D721Med (cell line): ENCODE measurements at places on chromosomes 7 and 10.

DNA sequence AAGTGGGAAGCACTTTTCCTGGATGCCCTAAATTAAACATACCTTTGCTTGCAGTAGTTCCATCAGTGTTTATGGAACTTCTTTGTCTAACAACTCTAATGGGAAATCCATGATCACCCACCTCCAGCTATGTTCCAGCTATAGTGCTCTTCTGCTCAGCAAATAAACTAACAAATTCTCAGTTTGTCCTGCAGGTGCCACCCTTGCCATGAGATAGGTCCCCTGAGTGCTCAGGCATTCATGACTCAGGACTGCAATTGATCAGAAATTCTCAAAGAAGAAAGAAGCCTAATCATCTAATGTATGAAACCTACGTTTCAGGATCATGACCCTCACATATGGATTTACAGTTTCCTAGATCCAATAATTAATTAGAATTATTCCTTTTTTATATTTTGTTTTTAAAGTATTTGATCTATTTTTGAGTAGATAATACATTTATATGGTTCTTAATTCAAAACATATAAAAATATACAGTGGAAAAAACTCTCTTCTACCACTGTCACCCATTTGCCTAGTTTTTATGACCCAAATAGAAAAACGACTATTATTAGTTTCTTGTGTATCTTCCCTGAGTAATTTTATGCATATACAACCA is 48.7 kb upstream of the DYNC1I1 start:
- no peak for DNase-seq

- DNase-seq = no peak
Measured at GRCh38 chr7:157497744-157498651, 161.2 kb downstream of the DNAJB6 start.

DNA sequence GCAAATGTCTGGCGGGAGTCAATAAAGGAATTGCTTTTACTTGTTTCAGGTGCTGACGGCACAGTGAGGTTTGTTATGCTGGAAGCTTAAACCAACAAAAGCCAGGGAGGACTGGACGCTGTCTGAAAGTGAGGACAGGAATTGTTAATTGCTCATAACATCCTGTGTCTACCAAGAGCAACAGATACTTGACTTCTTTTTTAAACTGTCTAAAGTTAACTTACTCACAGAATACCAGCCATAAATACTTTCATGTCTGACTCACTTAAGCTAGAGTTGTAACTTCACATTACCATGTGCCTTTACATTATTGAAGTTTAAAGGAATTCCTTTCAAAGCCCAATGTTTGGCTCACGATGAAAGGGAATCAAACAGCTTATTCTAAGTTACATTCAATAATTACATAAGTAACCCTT is 252.7 kb upstream of the SHH start:
- DNase-seq = no peak

DNA sequence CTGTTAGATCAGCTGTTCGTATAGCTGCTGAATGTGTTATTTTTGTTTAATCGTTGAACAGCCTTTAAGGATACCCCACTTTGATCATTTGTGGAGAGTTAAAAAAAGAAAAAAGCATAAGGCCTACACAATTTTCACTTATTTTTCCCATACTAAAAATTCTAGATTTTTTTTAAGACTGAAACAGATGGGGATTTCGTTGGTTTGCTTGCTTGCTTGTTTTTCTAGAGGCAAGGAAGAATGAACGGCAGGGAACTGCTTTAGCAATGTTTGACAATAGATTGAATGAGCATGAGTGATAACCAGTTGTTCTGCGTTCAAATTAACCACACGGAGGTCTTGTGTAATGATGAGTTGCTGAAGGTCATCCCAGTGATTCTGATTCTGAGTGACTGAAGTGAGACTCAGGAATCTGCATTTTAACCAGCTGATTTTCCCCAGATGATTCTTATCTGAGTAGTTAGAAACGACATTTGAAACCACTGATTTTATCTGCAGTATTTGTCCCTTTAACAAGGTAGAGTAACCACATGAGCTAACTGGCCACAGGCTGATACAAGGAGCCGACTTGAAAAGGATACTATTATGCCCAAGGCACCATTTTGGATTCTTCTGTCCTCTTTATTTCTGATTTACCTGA is 85.9 kb downstream of the GPR37 start:
- no peak for DNase-seq

GRCh38 chr7:121271916-121272315 is 56.9 kb upstream of the WNT16 start:
- DNase-seq = no peak

DNA sequence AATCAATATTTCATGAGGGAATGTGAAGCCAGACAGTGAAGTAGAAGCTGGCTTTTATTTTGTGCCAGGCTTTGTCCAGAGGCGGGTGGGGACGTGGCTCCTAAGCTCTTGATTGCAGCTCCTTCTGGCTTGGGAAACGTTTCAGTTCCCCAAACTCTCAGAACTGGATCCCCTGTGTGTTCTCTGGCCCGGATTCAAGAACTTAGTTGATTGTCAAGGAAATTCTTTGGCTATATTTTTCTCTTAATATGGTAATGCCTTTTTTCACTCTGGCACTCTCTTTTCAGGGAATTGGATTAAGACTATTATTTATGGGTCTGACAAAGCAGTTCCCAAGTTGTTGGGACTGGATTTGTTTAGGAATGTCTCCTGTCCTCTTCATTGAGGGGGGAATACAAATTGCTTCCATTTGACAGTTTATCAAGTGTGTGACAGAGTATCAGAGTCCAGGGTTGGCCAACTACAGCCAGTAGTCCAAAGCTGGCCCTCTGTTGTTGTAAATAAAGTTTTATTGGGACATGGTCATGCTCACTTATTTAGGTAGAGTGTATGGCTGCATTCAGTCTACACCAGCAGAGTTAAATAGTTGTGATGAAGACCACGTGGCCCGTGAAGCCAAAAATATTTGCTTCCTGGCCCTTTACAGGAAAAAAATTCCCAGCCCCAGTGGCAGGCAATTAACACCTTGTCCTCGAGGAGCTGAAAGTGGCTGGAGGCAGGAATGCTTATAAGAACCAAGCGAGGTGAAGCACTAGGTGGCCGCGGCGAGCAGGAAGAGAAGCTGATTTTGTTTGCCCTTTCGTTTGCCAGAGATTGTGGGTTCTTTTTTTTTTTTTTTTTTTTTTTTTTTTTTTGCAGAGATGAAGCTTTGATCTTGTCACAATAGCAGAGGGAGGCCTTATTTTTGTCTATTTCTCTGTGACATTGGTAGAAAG is 34.3 kb downstream of the HTRA1 start:
- DNase-seq = no peak

- DNase-seq = no peak
Measured at GRCh38 chr10:118116715-118117449, 70.1 kb upstream of the RAB11FIP2 start.

- no peak for DNase-seq
Measured at GRCh38 chr10:111281516-111281915, 204.7 kb downstream of the ADRA2A start.

GRCh38 chr10:36068542-36068941 is 426.4 kb upstream of the FZD8 start:
- no peak for DNase-seq

DNA sequence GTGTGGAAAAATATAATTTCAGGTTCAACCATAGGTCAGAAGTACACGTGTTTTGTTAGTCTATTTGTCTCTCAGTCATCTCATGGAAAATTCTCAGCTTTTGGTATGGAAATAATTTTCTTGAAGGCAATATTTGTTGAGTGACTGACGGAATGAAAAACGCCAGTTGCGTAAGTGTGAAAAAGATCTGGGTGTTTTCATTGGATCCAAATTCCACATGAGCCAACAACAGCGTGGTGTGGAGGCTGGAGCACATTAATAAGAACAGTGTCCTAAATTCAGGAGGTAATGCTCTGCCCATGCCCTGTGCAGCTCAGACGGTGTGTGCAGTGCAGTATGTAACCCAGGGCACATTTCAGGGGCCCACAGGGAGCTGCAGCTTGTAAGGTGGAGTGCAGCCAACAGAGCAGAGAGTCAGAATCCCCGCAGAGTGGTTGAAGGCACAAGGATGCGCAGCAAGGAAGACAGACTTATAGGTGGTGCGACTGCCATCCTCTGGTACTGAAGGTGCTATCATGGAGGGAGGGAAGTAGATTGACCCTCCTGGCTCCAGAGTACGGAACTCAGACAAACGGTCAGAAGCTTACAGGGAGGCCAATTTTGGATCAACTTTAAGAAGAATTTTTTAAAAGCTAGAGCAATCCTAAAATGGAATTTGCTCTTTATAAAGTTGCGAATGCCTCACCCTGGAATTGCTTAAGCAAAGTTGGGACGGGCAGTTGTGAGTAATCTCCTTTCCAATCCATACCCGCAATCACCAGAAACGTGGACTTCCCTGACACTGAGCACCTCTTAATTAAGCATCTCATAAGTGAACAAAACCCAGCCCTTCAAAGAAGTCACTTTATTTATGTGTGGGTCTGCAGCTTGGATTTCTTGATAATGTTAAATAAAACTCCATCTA is 38.0 kb downstream of the EGFR start:
- no peak for DNase-seq

DNA sequence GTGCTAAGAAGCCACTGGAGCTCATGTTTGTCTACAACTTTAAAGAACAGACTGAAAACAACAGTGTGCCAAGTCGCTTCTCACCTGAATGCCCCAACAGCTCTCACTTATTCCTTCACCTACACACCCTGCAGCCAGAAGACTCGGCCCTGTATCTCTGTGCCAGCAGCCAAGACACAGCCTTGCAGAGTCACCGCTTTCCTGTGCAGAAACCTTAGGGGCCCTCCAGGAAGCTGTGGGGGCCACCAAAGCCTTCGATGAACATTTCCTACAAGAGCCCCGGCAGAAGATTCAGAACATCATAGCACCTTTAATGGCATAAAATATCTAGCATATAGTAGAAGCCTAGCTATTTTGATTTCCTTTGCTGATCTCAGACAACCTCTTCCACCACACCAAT is 88.0 kb upstream of the PRSS58 start:
- no peak for DNase-seq

GRCh38 chr10:60417901-60418300 is 28.2 kb upstream of the ANK3 start:
- no peak for DNase-seq

- DNase-seq = no peak
Measured at GRCh38 chr10:125662584-125662983, 20.4 kb downstream of the TEX36 start.

GRCh38 chr10:70729763-70730357 is 55.3 kb downstream of the TBATA start:
- DNase-seq = no peak

GRCh38 chr10:123831259-123831658 is 60.3 kb downstream of the CPXM2 start:
- no peak for DNase-seq

- DNase-seq = no peak
Measured at GRCh38 chr10:113041841-113042750, 92.0 kb downstream of the TCF7L2 start.

- no peak for DNase-seq
Measured at GRCh38 chr7:91543646-91544045, 279.4 kb downstream of the FZD1 start.

- DNase-seq = peak; percentile 73
Measured at GRCh38 chr10:119416855-119417254, 125.7 kb downstream of the RGS10 start.

DNA sequence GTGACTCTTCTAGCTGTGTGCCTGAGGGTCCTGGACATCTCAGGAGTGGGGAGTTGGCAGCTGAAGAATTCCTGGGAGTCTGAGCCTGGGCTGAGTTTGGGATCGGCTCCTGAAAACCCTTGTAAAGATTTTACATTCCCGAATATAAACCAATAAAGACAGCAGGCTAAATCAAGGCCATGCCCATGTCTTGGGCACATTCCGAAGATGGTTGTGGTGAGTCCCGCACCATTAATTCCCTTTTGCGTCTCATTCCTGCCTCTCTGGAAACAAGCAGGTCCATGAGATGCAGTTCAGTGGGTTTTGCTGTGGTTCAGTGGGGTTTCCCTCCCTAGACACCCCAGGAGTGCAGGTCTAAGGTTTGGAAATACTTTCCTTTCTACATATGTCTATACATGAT is 90.9 kb downstream of the COL26A1 start:
- no peak for DNase-seq

GRCh38 chr7:936386-937054 is 18.0 kb downstream of the ADAP1 start:
- DNase-seq = no peak
